ENCODE measurements at places on chromosomes 5 and 9. TPM values are rescaled to one million over a fixed set of nuclear protein-coding genes. Genes with fewer than 3 reads are reported as not detected.

SLC23A1 gene
- total RNA-seq, result not detected

MARCOL gene
- not detected for total RNA-seq

DNA sequence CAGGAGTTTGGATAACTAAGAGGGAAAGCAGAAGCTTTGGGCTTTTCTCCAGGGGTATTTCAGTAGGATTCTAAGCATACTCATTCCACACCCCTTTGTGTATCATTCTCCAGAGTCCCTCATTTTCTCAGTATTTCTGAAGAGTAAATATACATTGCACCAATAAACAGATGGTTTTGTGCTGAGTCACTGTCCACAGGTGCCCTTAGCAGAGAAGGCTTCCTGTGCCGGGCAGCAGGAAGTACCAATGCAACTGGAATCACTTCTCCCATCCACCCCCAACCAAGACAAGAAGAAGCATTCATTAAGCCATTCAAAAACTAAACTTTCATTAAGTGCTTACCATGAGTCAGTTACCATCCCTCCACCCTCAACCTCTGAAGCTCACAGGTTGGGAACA is 3.6 kb upstream of the CCNJL start:
- DNase-seq, result no peak

DNA sequence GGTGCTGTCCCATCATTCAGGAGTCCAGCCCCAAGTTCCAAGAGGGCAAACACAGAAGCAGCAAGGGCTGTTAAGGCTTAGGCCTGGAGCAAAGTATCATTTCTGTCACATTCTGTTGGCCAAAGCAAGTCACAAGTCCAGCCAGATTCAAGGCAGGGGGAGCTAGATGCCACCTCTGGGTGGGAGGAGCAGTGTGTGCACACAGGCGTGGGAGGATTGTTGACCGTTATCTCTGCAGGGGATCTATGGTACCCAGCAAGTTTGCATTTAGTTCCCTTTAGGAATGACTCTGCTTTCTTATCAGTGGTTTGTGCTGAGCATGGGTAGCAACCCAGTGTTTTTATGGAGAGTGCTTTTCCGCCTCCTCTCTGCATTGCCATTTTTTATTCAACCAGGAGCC is 278.9 kb downstream of the NR3C1 start:
- DNase-seq, result no peak

DNA sequence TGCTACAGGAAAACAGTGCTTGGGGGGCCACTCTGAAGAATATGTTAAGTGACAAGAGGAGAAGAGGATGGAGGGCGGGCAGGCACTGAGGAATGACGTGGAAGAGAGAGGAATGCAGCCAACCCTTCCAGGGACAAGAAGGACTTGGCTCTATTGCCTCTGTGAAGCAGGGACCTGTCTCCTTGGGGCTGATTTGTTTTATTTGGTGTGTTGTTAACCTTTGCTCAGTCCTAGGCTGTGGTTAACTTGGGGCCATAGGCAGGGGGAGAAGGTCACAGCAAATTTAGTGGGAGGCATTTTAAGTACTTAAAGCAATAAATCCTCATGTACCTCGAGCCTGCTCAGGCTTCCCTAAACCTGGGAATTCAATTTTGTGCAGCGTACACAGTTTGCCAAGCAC is 39.9 kb downstream of the KIF4B start:
- DNase-seq, result no peak
